ENCODE measurements at places on chromosomes 7 and 10. TPM values are rescaled to one million over a fixed set of nuclear protein-coding genes. Genes with fewer than 3 reads are reported as not detected.

Gene RBM48
- total RNA-seq, result 14.5 TPM

GRCh38 chr10:127983344-127984100 lies 76.6 kb downstream of the PTPRE start:
- no peak for DNase-seq

Gene PPRC1
- 58.9 TPM for total RNA-seq

DNA sequence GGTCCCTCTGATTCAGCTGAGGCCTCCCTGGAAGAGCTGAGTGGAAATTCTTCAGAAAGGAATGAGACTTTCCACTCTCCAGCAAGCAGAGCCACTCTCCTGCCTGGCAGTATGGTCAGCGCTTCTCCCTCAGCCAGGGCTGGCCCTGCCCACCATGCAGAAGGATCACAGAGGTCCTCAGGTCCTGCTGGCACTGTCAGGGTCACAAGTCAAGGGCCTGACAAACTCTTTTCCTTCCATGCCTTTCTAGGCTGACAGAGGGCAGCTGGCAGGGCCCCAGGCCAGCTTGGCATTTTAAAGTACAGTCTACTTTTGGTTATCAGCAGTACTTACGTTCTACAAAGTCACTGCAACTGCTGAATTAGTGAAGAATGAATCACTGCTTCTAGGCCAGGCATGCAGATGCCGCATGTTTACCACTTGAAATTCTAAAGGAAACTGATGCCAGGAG lies 119.3 kb upstream of the FRMD4A start:
- DNase-seq, result no peak

GRCh38 chr10:133170092-133170491 lies 10.1 kb downstream of the KNDC1 start:
- DNase-seq, result no peak

- no peak for DNase-seq
Measured at GRCh38 chr7:105218215-105218614, 170.5 kb downstream of the SRPK2 start.

GRCh38 chr10:76403912-76404311 lies 972.5 kb downstream of the LRMDA start:
- DNase-seq, result no peak

DNA sequence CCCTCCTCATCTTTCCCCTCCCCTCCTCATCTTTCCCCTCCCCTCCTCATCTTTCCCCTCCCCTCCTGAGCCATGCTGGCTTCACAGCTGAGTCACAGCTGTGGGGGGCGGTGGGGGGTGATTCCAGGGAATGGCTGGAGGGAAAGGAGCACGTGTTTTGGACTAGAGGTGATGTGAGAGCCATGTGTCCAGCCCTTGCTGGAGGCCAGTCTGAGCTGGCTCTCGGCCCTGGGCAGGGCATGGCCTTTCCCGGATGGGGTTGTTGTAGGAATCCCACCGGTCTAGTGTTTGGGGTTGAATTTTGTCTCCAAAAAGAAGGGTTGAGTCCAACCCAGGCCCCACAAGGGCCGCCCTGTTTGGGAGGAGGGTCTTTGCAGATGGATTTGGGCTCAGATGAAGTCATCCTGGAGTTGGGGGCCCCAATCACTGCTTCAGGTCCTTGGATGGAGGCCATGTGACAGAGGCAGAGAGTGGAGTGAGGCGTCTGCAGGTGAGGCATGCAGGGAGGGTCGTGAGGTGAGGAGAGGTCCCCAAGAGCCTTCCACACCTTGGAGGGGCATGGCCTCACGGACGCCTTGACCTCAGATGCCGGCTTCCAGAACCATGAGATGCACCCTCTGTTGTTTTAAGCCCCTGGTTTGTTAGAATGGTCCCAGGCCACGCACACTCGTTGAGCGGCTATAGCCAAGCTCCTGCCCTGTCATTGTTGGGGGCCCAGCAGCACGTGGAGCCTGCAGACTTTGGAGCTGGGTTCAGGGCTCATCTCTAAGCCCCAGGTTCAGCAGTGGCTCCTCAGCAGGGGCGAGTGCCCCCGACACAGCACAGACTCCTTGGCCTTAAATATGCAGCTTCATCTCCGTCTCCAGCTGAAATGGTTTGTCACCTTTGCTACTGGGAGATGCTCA lies 101.6 kb downstream of the DNAJB6 start:
- no peak for DNase-seq

Gene AGMO
- not detected for total RNA-seq

Gene AGR2
- not detected for total RNA-seq

- no peak for DNase-seq
Measured at GRCh38 chr7:3134745-3135144, 91.1 kb upstream of the CARD11 start.

DNA sequence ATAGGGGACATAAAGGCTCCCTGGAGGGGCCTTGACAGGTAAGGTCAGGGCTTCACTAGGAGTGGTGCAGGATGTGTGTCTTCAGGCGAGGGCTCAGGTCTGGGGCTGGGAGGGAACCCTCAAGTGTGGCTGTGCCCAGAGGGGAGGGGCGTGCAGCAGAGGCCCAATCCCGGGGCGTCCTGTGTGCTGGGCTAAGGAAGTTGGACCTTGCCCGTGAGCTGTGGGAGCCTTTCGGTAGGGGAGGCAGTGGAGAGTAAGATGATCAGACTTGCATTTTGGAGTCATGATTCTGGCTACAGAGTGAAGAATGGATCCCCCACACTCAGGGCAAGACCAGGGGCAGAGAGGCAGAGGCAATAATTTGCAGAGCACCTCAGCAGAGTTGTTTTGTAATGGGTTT lies 145.4 kb downstream of the BUB3 start:
- no peak for DNase-seq

DNA sequence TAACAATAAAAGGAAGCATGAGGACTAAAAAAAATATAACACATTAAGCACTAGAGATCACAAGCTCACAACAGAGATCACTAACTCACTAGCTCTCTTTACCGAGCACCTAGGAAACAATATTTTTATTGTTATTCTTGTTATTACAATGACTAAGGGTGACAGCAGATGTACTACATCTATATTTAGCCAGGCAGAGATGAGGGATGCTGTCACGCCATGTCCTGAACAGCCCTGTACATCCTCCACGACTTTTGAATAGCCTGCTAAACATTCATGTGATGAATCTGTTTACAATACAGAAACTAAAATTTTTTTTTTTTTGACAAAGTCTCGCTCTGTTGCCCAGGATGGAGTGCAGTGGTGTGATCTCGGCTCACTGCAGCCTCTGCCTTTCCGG lies 22.7 kb downstream of the FAM133B start:
- no peak for DNase-seq

Gene TFPI2
- total RNA-seq, result not detected

Gene NRG3
- not detected for total RNA-seq

- DNase-seq, result no peak
Measured at GRCh38 chr7:142697270-142697669, 52.0 kb upstream of the PRSS1 start.

Gene PLAU
- 1.1 TPM for total RNA-seq

DNA sequence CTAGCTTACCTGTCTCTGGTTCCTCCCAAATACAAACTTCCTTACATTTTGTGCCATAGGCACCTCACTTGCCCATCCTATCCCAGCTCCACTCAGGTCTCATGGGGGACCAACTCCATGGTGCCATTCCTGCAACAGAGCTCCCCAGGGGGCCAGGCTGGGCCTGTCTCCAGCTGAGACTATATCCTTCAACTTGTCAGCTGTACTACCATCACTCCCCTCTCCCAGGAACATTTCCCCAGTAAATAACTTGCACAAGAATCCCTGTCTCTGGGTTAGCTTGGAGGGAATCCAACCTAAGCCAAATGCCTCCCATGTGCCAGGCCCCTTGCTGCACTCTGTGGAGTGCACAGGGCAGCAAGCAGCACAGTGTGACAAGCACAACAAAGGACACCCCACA lies 33.2 kb downstream of the FRMPD2 start:
- peak; percentile 3 for DNase-seq

- DNase-seq, result no peak
Measured at GRCh38 chr7:118590107-118590506, 365.6 kb downstream of the ANKRD7 start.

DNA sequence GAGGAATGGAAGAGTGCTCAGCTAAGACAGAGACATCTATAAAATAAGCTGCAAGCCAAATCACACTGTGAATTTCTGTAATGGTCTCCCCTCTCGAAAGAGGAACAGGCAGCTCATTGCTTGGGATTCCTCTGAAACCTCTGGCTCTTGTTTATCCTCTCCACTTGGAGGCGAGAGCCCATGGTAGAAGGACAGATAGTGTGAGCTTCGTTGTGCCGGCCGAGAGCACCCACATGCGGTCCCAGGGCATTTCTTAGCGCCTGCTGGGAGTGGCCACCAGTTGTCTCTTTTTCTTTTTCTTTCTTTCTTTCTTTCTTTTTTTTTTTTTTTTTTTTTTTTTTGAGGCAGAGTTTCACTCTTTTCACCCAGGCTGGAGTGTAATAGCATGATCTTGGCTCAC lies 26.2 kb downstream of the CNPY1 start:
- no peak for DNase-seq

Measured in activated CD8-positive, alpha-beta T cell treated with anti-CD3 and anti-CD28 coated beads, Interleukin-2, amount 10 ng/mL, durations not matched to agents 7 days and 5 days (primary cell).